RCC 7860 (cell line): ENCODE measurements at places on chromosomes 6 and 20.
A peak's percentile ranks its signal among the peaks of the same experiment; 100 is the strongest.

DNA sequence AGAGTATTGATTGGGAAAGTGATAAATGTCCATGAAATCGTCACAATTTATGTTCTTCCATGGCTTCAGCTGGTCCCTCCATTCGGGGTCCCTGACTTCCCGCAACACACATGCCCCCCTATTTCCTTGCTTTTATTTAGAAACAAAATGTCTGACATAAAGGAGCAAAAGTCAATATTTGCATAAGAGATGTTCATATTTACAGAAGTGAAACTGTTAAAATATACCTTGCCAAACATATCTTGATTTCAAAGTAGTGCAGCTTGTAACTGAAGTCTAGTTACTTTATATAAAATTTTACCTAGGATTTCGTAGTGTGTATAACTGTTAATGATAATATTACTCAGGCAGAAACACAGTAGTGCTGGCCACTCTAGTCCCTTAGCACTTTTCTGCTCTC lies 548.9 kb upstream of the ADGRB3 start:
- no peak for DNase-seq

DNA sequence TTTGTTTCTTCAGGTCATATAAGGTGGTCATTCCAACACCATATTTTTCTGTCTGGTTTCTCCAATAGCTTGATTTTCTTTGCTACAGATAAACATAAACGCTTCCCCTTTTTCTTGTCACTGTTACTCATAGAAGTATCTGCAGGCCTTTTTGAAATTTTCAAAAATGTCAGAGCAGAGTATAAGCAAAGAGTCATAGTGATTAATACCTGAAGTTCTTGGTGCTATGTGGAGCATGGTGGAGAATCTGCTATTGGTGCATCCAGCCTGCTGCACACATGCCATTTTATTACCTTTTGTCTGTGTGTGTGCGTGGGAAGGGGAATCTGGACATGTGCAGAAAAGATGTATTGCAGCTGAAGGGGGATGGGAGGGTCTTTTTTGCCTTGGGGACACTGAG lies 19.7 kb downstream of the STX11 start:
- no peak for DNase-seq

DNA sequence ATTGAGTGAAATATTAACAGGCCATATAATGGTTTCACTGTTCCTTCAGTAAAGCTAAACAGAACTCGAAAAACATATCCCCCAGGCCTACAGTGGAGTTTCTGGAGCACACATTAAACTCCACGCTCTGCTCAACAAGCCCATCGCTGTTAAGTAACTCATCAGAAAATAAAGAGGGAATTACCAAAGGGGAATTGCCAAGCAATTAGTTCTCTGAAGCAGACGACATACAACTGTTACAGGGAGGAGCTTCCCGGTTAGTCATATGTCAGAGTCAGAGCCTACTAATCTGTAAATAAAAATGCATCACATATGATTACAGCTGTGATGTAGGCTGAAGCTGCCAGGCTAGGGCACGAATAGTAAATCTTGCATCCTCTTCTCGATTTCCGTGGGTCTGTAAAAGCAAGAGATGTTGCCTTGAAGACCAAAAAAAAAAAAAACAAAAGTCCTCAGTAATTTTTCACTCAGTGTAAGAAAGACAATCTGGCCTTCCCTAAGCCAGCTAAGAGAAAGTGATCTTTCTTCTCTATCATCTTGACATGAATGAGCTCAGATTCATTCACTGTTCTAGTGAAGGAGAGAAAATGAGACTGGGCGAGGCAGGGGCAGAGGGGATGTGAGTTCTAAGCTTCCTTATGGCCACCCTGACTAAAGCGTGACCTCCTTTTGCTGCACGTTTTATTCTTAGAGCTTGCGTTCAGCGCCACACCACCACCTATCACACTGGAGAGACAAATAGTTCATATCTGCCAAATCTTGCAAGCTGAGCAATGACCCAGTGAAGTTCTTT lies 13.8 kb downstream of the ATXN1 start:
- peak; percentile 59 for DNase-seq

DNA sequence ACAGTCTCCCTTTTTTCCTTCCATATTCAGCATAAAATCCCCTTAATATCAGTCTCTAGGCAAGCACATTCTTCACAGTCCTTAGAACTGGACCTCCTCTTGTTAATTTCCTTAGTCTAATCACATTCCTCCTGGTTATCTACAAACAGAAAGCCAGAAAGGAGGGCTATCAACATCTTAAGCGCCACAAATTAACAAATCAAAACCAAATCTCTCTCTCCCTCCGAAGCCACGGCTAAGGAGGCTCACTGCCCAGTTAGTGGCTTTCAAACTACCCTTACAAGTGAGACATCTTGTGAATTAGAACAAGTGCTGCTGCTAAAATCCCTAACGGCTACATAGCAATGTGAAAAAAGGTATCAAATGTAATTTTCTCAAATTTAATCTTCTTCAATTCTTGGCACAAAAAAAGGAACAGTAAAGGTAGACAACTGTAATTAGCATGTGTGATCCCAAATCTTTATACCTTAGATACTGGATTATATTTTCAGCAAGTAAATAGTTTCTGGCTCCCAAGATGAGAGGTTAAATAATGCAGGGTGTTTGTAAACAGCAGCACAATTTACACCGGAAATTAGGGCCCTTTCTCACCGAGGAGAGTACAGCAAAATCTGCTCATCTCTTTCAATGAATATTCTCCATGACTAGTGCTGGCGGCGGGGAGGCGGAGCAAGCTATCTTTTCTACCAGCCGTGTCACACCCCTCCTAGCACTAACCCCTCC lies 1.4 kb upstream of the TRIM39 start:
- peak; percentile 43 for DNase-seq

- DNase-seq: no peak
Observed at GRCh38 chr6:121157906-121158305, 176.4 kb downstream of the TBC1D32 start.

DNA sequence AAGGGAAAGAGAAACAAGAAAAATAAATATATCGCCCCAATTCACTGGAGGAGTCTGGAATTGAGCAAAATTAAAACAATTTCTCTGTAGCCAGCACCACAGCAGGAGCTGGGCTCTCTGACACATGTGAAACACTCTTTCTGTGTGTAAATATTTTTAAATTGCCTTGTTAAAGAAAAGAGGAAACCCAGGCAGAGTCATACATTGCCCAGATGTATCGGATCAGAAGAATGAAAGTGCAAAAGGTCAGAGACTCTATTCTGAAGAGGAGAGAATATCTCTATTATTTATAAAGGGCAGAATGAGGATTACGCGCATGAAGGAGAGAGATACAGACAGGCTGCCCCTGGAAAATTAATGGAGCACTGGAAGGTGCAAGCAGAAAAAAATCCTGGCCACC lies 127.0 kb upstream of the MAN1A1 start:
- DNase-seq: no peak

DNA sequence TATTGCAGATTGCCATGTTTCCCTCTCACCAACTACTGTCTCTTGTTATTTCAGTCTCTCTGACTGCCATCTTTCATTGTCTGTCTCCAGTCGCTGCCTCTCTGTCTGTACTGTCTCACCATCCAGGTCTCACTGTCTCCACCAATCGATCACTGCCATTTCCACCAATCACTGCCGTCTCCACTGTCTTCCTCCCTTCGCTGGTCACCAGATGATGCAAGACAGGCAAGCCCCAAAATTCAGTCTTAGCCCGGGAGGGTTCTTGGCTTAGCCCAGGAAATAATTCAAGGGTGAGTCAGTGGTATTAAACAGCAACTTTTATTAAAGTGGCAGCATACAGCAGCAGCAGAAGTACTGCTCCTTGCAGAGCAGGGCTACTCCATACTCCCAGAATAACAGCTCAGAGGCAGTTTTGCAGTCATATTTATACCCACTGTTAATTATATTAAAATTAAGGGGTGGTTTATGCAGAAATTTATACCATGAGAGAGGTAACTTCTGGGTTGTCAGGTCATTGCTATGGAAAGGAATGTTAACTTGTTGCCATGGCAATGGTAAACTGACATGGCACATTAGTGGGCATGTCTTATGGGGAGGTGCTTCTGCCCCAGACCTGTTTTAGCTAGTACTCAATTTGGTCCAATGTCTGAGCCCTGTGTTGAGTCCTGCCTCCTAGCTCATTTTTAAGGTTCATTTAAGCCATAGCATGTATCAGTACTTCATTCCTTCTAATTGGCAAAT lies 23.0 kb upstream of the ECHDC1 start:
- DNase-seq: peak; percentile 96

- no peak for DNase-seq
Observed at GRCh38 chr20:24034820-24035219, 46.2 kb upstream of the GGTLC1 start.

- DNase-seq: peak; percentile 86
Observed at GRCh38 chr6:137832110-137832509, 34.9 kb upstream of the TNFAIP3 start.

GRCh38 chr20:36645353-36645752 lies 643 bp downstream of the SLA2 start:
- no peak for DNase-seq
